ENCODE measurements at places on chromosomes 3 and 15.

DNA sequence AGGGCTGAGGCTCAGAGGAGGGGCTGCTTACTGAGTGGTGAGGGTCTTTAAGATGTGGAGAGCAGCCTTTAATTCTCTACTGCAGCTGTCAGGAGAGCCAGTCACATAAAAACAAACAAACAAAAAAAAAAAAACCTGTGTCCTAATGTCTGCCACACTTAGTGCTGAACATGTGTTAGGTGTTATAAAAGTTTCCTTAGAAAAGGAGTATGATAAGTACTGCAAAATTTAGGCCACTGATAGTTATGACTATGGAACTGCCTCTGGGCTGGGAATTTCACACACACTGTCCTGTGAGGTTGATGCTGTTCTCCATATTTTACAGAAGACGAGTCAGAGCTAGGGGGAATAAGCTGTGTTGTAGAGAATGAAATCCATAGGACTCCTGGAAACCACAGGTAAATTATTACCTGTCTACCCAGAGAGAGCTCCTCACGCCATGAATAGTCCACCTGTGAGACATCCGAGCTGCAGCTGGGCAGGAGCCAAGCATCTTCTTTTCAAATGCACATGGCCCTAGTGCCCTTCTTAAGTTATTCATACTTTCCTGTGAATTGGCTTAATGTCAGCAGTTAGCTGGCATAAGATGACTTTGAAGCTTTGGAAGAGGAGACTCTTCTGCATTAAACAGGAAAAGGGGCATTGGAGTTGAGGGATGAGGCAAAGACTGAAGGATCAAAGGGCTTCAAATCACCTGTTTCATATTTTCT is 34.5 kb upstream of the SKOR1 start:
- DNase-seq: no peak

GRCh38 chr3:172171396-172172075 is 132.2 kb downstream of the FNDC3B start:
- DNase-seq: no peak

DNA sequence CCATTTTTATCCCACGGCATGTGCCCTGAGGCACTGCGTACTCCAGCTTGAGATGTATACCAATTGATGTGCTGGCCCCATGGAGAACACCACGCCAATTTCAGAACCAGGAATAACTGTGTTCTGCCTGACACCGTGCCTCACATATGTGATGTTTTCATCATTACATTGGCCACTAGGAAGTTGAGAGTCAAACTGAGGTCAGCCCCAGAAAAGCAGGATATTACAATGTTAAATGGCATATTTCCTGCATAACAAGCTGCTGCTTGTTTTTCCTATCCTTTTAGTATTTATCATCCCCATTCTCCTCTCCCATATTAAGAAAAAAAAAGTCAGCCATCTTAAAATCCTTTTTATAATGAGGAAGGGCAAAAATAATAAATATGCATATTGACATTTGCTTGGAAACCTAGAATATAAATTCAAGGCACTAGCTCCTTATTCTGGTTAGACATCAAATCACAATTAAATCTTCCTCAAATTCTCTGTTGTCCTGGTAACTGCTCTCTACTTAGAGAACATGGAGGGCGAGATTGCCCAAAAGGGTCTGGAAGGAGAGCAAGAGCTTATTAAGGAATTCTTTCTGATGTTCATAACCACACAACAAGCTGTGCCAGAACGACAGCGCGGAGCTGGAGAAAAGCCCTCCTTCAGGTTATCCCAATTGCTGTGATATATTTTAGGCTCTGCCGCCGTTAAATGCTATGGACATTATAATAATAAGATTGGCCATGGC is 112.6 kb downstream of the UACA start:
- no peak for DNase-seq

DNA sequence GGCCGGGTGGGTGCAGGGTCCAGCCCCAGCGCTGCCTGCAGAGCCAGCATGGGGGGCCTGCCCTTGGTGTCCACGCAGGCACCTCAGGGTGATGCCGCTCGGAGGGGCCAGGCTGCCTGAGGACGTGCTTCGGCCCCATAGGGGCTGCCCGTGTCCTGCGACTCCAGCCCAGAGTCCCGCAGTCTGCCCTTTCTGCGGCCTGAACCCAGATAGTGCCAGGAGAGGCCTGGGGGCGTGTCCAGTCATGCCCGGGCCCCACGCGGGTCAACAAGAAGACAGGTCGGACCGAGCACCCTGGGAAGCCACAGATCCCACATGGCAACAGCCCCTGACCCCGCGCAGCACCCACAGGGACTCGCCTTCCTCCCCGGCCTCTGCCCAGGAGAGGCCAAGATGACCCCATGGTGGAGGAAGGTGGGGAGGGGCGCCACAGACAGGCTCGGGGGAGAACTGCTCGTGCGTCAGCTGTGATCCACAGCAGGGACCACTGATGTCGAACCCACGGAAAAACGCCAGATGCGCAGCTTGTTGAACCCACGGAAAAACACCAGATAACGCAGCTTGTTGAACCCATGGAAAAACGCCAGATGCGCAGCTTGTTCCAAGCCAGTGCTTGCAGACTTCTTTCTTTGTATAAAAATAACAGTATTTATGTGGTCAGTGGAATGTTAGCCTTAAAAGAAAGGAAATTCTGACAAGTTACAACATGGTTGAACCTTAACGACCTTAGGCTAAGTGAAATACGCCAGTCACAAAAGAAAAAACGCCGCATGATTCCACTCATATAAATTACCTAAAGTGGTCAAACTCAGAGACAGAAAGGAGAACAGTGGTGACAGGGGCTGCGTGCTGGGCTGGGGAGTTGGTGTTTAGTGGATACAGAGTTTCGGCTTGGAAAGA is 28.5 kb downstream of the CYFIP1 start:
- DNase-seq: no peak

- DNase-seq: no peak
Measured at GRCh38 chr3:107837895-107838612, 252.8 kb downstream of the CD47 start.

GRCh38 chr15:25175789-25176615 is 221.2 kb downstream of the SNRPN start:
- no peak for DNase-seq

GRCh38 chr3:144480416-144480919 is 508.8 kb downstream of the DIPK2A start:
- no peak for DNase-seq

- DNase-seq: no peak
Measured at GRCh38 chr15:66722757-66723540, 20.9 kb downstream of the SMAD6 start.

- DNase-seq: no peak
Measured at GRCh38 chr15:91022832-91023129, 387 bp upstream of the VPS33B start.

- DNase-seq: no peak
Measured at GRCh38 chr3:7877312-7877711, 624.3 kb upstream of the LMCD1 start.

- DNase-seq: no peak
Measured at GRCh38 chr15:39666677-39667076, 85.8 kb downstream of the THBS1 start.

- DNase-seq: no peak
Measured at GRCh38 chr15:57948351-57949289, 116.9 kb downstream of the ALDH1A2 start.

Data from CD14-positive monocyte (primary cell).